Muscle of leg (tissue), 16 donors: ENCODE measurements at places on chromosomes 7 and 10. TPM values are rescaled to one million over a fixed set of nuclear protein-coding genes. Genes with fewer than 3 reads are reported as not detected.

- no peak overlapping the region for H3K27ac ChIP-seq
- no peak for DNase-seq
- no peaks in the 10 kb centered on the region for H3K36me3 ChIP-seq
- H3K4me1 ChIP-seq: no peaks in the 10 kb centered on the region
- no peaks in the 10 kb centered on the region for H3K27me3 ChIP-seq
These were observed 23.5 kb upstream of the WAPL start for GRCh38 chr10:86545101-86545500.

The CYP3A7 gene
- polyA plus RNA-seq: 0.48 TPM

- no peaks in the 10 kb centered on the region for H3K4me1 ChIP-seq
- no peak for DNase-seq
- H3K36me3 ChIP-seq: no peaks in the 10 kb centered on the region
- H3K27me3 ChIP-seq: no peaks in the 10 kb centered on the region
- H3K4me3 ChIP-seq: no peak overlapping the region
These were observed 503.6 kb upstream of the LRRN3 start for GRCh38 chr7:110587294-110587693.

DNA sequence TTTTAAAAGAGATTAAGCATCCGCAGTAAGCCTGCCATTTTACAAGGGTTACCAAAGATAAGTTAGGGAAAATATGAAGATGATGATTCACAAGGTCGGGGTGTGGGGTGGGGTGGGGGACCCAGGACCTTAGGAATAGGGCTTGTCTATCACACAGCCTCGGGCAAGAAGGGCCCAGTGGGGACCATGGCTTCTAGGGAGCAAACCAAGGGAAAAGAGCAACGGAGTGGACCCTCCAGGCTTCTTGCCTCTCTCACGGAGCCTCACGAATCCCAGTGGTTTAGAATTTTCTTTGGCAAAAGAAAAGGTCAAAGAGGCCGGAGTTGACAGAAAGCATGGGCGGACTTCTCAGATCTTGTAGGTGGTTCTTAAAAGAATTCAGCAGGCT is 1.3 kb downstream of the PRKCQ start:
- no peak overlapping the region for H3K4me3 ChIP-seq
- H3K27ac ChIP-seq: no peak overlapping the region
- H3K4me1 ChIP-seq: peaks cover 7% of the 10 kb centered on the region
- peaks cover 16% of the 10 kb centered on the region for H3K27me3 ChIP-seq
- H3K36me3 ChIP-seq: peaks cover 2% of the 10 kb centered on the region

DNA sequence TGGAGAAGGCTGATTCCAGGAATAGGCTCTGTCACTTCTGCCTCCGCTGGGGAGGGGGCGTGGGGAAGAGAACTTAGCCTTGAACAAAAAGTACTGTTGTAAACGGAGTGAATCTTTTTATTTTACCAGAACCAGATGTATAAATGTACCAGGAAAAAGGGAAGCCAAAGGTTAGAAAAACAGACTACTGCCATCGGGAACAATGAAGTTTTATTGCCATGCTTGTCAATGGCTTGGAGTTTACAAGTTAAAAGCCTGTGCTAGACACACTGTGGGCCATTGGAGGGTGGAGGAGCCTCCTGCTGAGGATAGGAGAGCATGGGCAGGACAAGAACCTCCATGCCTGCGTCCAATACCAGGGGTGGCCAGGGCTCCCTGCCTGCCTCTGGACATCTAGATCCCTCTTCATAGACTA is 161.7 kb upstream of the LYZL2 start:
- no peak overlapping the region for H3K27ac ChIP-seq
- no peaks in the 10 kb centered on the region for H3K4me1 ChIP-seq
- no peaks in the 10 kb centered on the region for H3K36me3 ChIP-seq
- no peaks in the 10 kb centered on the region for H3K27me3 ChIP-seq
- H3K4me3 ChIP-seq: no peak overlapping the region

The DOCK4 gene
- 9.8 TPM for polyA plus RNA-seq

DNA sequence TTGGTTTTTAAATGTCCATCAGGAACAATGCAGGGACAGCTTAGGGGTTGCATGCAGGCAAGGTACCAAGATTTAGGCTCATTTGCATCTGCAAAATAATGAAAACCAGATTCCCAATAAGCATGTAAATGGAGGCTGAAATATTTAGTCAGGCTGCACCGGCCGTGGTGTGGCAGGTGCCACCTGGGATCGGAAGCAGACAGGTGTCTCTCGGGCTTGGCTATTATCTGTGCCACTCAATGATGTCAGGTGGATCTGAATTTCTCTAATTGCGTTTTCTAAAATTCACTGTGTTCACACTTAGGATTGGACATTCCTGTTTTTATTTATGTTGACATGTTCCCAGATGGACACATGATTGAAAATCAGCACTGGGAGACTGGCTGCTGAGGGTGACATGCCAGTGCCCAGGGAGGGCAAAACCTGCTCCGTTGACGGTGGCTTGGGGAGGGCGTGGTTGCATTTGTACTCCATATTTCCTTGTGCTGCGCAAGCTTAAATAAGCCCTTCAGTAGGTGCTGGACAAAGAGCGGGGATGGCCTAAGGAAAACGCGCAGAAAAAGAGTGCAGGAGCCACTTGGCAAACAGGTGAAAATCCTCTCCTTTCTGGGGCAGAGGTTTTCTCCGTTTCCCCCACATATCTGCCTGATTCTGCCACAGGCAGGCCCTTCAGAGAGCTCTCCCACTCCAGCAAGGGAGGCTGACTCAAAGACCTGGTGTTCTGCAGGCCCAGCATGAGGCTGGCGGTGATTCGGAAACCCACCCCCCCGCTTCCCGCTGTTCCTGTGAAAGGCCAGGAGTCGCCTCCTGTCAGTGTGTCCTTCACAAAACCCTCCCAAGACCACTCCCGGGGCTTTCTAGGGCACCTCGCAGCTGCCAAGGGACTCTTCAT is 142.5 kb downstream of the WDR37 start:
- peaks cover 11% of the 10 kb centered on the region for H3K27me3 ChIP-seq
- no peaks in the 10 kb centered on the region for H3K36me3 ChIP-seq
- H3K4me1 ChIP-seq: no peaks in the 10 kb centered on the region
- H3K4me3 ChIP-seq: no peak overlapping the region
- H3K27ac ChIP-seq: no peak overlapping the region

The ACBD7 gene
- 1.7 TPM for polyA plus RNA-seq

GRCh38 chr7:45598886-45599520 is 24.8 kb downstream of the ADCY1 start:
- DNase-seq: no peak
- H3K27ac ChIP-seq: no peak overlapping the region
- H3K36me3 ChIP-seq: peaks cover 2% of the 10 kb centered on the region

- peaks cover 14% of the 10 kb centered on the region for H3K4me1 ChIP-seq
- DNase-seq: no peak
- H3K4me3 ChIP-seq: no peak overlapping the region
- no peaks in the 10 kb centered on the region for H3K27me3 ChIP-seq
These were observed 82.9 kb downstream of the FAM13C start for GRCh38 chr10:59279476-59279875.

DNA sequence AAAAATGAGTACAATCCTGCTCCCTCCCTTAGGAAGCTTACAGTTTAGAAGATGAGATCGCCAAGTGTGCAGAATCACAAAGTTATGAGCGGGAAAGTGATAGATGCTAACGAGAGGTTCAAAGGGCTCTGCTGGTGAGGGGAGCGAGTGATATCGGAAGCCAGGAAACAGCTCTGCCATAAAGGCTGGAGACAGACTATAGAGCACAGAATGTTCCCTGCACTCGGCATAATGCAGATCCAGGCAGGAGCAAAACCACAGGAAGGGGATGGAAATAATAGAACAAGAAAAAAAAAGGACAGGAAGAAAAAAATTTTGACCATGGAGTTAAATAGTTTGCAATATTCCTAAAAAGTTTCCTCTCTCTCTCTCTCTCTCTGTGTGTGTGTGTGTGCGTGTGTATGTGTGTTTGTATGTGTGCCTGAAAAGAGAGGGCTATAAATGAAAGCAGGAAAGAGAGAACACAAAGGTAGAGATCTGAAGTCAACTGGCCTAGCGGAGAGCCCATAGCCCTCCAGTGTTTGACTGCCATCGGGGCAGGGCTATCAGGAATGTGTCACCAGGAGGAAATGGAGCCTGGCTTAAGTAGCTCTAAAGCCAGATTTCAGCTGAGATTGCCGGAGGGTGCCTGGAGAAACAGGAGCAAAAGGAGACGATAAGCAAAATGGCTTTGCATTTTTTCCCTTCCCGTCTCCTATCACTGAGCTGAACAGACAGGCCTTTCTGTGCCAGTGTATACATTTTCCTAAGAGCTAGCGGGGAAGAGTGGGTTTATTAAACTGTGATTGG is 175.8 kb upstream of the LYZL1 start:
- H3K27me3 ChIP-seq: no peaks in the 10 kb centered on the region
- H3K4me1 ChIP-seq: no peaks in the 10 kb centered on the region
- no peaks in the 10 kb centered on the region for H3K36me3 ChIP-seq
- no peak overlapping the region for H3K27ac ChIP-seq
- DNase-seq: no peak
